GM19239 (cell line): ENCODE measurements at places on chromosomes 6 and 20.

DNA sequence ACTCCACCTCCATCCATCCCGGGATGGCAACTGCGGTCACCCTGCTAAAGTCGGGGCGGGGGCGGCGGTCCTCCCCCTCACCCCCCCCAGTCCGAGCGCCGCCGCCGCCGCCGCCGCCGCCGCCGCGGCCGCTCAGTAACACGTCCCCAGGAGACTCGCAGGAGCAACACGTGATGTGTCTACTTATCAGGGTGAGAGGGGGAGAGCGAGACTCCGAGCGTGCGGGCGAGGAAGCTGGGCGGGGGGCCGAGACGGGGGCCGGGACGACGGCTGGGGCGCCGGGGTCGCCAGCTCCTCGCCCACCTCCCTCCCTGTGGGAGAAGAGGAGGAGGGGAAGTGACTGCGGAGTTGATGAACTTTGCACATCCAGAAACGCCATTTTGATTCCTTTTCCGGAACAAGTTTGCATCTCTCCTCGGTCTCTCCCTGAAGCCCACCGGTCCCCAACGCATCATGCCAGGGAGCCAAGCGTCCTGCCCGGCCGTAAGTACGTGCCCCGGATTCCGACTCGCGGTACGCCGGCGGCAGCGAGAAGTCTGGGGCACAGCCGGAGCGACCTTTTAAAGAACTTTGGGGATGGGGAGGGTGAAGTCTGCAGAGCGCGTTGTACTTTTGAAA lies at the start of gene RREB1:
Gene RREB1 (plus strand): TSS at position 384 of the 618 bp plus-strand sequence. CDS start 73,951 bp downstream, outside the sequence.
- DNase-seq = peak; percentile 85

DNA sequence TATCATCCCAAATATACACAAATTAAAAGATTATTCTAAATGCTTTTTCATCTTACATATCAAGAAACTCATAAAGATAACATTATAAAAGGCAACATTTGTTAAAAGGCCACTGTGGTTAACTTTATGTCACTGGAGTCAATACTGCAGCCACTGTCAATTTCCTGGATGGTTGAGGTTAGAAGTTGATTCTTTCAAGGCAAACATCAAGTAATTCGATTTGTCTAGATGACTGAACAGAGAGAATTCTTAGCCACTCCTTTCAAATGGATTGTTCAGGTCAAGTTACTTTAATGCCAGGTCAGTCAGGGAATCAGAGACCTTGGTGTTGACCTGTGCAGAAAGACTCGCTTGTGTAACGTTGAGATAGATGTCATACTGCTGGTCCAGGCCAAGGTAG lies 44.4 kb upstream of the SIM1 start:
- no peak for DNase-seq

- no peak for DNase-seq
Measured at GRCh38 chr6:166194914-166195859, 27.5 kb upstream of the TBXT start.

DNA sequence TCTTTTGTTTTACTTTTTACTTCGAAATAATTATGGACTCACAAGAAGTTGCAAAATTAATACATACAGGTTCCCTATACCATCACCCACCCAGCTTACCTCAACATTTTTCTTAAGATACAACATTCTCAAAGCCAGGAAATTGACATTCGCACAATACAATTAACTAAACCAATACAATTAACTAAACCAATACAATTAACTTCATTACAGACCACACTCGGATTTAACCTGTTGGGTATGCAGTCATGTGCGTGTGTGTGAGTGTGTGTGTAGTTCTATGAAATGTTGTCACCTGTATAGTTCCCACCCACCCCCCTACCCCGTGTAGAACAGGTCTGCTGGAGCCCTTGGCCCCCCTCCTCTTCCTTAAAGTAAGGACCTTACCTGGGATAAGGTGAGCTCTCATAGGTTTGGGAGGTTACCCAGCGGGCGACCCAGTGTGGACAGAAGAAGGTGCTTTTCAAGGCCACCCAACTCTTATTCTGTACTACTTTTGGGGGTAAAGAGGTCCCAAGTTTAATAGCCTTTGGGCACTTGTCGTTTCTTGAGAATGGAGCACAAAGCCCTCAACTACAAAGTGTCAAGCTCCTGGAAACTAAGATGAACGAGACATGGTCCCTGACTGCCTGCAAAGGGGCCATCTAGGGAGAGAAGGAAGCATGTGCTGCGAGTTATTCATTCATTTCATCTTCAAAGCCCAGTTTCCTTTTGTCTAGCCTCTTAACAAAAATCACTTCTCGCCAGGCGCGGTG lies 544 bp upstream of the STK38 start:
- no peak for DNase-seq
